ENCODE measurements at places on chromosomes 6 and 20. TPM values are rescaled to one million over a fixed set of nuclear protein-coding genes. Genes with fewer than 3 reads are reported as not detected.
A peak's percentile ranks its signal among the peaks of the same experiment; 100 is the strongest.

DNA sequence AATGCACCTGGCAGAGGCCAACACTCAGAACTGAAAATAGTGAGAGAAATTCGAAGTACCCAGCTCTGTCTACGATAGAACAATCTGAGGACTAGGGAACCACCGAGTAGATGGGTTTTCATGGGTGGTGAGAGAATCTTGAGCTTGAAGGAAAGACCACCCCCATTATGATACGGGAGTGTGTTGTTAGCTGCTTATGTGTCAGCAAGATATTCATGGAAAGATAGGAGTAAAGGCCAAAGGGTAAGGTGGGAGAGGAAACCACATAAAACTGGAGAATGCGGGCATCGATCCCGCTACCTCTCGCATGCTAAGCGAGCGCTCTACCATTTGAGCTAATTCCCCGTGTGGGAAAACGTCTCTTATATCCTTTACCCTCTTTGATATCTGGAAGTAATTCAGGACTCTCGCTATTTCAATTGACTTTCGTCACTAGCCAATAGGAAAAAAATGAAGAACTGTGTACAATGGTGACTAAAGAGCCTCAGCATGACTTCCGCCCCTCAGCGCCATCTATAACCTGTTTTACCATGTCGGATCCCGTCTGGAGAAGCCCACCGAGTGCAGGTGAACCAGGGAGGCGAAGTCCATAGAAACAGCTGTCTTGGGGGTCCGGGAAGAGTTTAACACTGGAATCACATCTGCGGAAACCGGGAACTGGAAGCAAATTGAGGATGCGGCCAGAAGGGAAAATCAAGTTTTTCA, 25.0 kb upstream of the ABT1 start:
- DNase-seq: peak; percentile 79

GRCh38 chr6:64680446-64680845, 1026.6 kb downstream of the EYS start:
- DNase-seq: no peak

DNA sequence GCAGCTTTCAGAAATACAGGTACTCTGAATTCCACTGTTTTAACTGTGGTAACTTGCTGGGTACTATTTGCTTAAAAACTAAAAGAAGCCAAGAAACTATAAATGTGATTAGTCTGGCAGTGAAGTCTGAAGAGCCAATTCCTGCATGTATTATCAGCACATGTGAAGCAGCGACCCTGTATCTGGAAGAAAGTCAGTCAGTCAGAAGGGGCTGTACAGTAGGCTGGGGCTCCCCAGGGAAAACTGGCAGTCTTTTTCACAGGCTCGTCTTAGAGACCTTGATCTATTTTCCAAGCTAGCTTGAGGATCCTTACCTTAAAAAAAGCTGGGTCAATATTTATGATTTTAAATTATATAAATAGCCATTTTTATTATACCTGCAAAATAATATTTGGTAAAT, 104.9 kb downstream of the PDSS2 start:
- DNase-seq: no peak

DNA sequence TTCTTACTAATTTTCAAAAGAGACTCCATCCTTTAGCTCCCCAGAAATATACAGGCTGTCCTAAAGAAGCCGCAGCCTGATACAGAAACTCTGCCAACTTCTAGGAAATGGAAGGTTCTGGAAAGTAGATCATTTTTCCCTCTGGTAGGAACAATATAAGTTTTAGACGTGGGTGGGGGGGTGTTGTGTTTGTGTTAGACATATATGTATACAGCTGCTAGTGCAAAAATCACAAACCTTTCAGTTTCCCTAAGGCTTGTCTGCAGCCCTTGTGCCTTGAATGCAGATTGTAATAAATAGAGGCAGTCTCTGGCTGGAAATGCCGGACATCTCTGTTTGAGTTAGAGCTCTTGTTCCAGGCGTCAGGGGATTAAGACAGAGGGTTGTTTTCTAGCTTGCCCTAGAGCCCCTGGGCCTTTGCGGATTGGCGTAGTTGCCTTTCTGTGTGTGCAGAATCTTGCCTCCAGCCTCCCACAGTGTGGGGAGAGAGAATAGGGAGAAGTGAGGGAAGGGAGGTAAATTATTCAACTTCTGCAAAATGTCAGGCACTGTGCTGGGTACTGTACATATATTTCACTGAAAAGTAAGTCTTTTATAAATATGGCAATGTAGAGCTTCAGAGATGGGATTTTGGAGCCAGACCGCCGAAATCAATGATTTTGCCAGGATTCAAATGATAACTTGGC, 269.7 kb downstream of the PRL start:
- no peak for DNase-seq

GRCh38 chr6:137341681-137342195, 122.6 kb upstream of the IFNGR1 start:
- DNase-seq: peak; percentile 19

- DNase-seq: no peak
Measured at GRCh38 chr6:134932535-134933470, 17.1 kb downstream of the ALDH8A1 start.

DNA sequence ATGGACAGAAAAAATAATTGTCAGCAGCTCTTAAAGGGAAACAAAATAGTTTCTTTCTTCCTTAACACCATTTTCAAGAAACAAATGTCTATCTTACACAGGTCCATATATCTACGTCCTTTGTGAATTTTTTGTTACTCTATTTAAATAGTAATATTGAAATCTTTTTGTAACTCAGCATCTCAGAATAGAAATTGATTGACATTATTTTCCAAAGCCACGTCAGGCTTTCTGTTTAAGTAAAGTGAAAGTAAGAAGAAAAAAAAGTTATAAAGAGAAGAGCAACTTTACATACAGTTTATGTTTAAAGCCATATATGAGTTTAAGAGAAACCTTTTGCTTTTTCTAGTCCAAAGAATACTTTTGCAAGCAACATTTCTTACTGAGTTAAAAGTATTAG, 402.9 kb upstream of the SOX4 start:
- no peak for DNase-seq

DNA sequence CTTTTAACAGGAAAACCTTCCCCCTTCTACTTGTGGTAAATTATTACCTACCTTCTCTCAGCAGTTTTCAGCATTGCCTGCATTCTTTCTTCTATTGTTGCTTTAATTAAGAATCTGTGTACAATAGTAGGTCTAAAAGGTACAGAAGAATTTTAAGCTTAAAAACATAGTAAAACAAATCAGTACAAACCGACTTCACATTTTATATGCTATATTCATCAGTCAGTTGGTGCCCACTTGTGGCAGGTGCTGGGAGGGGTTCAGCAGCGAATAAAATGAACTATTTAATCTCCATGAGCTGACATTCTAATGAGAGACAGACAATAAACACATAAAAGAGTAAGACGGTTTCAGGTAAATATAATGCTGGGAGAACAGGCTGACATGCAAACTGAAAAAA, 73.4 kb upstream of the FBXO30 start:
- DNase-seq: no peak

GRCh38 chr6:1995636-1996035, 249.8 kb downstream of the GMDS start:
- DNase-seq: no peak

- no peak for DNase-seq
Measured at GRCh38 chr20:38050686-38051085, 17.1 kb downstream of the RPRD1B start.

DNA sequence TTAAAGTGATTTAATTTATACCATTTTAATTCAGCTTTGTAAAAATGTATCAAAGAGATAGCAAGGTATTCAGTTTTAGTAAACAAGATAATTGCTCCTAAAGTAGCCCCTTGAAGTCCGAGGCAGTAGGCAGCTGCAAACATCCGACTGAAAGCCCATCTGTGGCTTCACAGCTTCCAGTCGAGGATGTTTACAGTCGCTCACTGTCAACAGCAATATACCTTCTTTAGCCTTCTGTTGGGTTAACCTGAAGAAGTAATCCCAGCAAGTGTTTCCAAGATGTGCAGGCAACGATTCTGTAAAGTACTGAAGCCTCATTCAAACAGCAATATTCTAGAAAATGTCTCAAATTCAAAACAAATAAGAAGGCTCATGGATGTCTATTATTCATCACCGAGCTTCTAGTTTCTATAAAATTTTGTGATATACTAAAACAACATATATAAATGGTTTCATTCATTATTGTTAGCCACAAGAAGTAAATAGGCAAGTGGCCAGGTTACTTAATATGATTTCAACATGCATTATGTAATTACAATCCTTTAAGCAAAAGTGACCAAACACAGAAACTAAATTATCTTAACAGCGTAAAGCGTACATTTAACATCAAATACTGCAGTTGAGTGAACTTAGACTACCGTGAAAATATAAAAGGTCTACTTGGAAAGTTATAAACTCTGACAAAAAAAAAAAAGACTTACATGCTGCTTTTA, 115.0 kb downstream of the OGFRL1 start:
- peak; percentile 8 for DNase-seq

DNA sequence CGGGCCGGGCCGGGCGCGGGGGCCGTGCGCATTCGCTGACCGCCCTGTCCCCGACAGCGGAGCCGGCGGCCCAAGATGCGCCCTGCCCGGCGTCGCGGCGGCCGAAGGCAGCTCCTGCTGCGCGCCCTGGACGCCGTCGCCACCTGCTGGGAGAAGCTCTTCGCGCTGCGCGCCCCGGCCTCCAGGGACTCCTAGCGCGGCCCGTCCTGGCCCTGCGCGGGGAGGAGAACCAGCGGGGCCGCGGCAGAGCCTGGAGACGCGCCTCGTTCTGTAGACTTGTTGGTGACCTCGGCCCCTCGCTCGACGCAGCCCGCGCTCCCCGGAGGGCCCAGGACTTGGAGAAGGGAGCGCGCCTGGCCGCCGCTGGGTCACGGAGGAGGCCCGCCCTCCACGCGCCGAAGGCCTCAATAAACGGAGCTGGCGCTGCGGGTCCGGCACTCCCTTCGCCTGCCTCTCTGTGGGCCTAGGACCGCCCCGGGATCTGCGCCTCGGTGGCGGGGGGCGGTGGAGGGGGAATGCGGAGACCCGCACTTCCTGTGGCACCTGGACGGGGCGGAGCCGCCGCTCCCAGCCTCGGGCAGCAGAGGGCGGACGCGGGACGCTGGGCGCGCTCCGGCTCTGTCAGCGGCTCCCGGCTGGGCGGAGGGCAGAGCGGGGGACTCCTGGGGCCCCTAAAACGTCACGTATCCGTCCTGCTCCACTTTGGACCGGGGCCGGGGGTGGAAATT, 2.7 kb downstream of the C20orf204 start:
- DNase-seq: peak; percentile 80

DNA sequence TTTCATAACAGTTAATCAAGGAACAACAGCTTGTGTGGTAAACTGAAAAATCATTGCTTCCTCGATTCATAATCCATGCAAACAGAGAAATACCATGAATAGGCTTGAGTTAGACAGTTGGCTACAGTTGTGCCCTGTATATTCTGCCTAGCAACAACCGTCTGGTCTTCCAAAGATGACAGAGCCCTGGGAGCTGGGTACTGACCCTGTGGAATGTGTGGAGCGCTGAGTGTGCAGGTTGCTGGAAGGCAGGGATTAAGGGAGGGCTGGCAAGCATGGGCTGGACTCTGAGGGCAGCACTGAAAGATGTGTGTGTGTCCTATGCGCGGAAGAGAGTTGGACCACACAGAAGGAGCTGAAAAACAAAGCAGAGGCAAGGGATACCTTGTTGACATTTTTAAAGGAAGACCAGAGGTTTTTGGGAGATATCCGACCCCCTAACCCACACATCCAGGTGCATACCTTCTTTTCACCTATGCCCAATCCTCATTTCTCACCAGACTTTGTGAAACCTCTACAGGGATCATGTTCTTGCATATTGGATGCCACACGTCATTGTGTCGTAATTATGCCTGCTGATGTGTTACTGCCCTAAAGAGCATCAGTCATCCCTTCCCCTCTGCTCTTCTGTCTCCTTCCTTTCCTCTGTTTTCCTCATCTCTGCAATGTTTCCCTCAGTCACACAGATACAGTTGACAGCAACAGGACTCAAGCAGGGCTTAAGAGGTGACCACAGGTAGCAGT, 58.2 kb upstream of the VGLL2 start:
- no peak for DNase-seq

DNA sequence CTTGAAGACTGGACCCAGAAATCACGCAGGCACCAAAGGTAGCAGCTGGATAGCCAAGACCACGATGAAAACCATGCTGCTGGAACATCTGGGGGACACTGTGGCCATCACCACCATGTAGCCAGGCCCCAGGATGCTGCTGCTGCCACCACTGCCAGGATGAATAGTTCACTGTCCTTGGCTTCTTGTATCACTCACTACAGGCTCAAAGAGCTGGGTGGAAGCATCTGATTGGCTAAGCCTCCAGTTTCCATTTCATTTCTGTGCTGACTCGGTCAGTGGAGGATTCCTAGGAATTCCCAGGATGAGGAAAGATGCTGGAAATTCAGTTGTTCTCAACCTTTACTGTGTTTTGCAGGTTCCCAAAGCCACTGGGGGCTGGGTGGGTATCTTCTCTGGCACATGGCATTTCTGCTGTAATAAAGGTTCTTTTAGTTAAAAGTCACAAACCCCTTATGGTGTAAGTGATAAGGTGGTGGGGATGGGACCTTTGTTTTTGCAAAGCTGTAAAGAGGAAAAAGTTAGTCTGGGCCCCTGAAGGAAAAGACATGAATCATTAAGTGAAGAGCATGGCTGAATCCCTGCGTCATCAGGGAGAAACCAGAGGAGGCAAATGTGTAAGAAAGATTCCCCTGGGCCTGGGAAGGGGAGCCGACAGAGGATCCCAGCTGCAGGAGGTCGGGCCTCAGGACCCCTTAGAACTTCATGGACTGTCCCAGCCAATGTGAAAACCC, 75.6 kb upstream of the RNF24 start:
- DNase-seq: no peak

GRCh38 chr6:127522714-127523113, 3.6 kb upstream of the MTCL3 start:
- DNase-seq: no peak

DNA sequence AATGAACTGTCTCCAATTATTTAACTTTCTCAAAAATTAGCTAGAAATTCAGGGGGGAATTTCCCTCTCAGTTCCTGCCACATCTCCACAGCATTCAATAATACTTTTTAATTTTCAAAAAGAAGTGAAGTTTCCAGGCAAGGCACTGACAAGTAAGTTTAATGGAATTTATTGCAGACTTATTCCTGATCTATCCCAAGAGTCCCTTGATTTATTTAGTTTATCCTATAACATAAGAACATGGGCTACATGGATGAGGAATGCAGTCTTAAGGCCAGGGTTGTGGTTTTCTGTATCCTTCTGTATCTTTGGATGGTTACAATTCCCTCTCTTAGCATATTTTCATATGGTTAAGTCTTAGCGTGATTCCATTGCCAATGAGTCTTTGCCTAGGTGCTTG, 126.5 kb downstream of the TSHZ2 start:
- DNase-seq: no peak

- DNase-seq: peak; percentile 81
Measured at GRCh38 chr6:37314487-37315156, 39.2 kb upstream of the RNF8 start.

The DDAH2 gene
- polyA plus RNA-seq: 82.6 TPM

The RAB23 gene
- 16.3 TPM for polyA plus RNA-seq

The HSP90AB1 gene
- polyA plus RNA-seq: 830 TPM

The RHAG gene
- polyA plus RNA-seq: 1.3 TPM

The KCNK15 gene
- polyA plus RNA-seq: 0.21 TPM

The SMLR1 gene
- polyA plus RNA-seq: 48.7 TPM

The DSP gene
- 153 TPM for polyA plus RNA-seq

The GNAS-AS1 gene
- polyA plus RNA-seq: 0.40 TPM

The LAMA2 gene
- polyA plus RNA-seq: 5.4 TPM

The SPATA25 gene
- polyA plus RNA-seq: 17.3 TPM
